RPMI7951 (cell line): ENCODE measurements at places on chromosomes 6 and 20.
A peak's percentile ranks its signal among the peaks of the same experiment; 100 is the strongest.

DNA sequence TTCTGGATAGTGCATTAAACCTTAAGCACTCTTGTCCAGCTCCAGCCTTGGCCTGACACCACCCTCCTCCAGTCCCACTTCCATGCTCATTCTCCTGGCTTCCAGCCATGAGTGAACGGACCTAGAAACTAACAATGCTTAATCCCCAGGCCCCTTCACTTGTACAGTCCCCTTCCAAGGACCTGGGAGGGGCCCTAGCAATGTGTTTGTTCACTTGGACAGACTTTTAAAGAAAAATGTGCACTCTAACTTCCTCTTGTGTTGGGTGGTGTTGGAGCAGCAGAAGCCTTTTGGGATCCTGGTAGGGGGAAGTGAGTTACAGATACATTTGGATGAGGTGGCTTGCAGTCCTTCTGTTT, 48.9 kb upstream of the CCN6 start:
- DNase-seq, result no peak

DNA sequence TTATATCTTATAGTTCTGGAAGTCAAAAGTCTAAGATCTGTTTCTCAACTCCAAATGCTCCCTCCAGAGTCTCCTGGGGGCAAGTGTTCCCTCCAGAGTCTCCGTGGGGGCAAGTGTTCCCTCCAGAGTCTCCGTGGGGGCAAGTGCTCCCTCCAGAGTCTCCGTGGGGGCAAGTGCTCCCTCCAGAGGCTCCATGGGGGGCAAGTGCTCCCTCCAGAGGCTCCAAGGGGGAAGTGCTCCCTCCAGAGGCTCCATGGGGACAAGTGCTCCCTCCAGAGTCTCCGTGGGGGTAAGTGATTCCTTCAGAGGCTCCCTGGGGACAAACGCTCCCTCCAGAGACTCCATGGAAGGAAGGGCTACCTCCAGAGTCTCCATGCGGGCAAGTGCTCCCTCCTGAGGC, 34.0 kb upstream of the THBS2 start:
- no peak for DNase-seq

- DNase-seq, result no peak
Measured at GRCh38 chr20:63226042-63226943, 9.4 kb upstream of the BIRC7 start.

DNA sequence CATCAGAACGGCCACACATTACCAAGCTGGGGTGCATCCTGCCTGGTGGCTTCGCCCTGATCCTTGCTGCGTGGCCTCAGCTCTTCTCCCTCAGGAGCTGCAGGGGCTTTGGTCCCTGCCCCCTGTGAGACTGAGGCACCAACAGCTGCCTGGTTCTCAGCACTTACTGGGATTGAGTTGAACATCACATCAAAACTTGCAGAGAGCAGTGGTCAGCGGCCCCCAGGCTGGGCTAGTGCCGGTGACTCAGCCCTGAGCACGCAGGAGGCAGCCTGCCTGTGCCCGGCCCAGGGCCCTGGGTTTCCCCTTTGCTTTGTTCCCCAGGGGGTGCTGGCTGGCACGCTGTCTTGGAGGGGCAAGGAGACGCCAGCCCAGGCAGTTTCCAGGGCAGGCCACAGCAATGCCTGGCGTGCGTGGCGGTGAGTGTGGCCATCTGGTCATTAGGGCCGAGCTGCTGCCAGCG, 63.3 kb downstream of the DLL1 start:
- DNase-seq, result peak; percentile 93

- DNase-seq, result no peak
Measured at GRCh38 chr20:11103866-11104265, 430.1 kb upstream of the JAG1 start.

DNA sequence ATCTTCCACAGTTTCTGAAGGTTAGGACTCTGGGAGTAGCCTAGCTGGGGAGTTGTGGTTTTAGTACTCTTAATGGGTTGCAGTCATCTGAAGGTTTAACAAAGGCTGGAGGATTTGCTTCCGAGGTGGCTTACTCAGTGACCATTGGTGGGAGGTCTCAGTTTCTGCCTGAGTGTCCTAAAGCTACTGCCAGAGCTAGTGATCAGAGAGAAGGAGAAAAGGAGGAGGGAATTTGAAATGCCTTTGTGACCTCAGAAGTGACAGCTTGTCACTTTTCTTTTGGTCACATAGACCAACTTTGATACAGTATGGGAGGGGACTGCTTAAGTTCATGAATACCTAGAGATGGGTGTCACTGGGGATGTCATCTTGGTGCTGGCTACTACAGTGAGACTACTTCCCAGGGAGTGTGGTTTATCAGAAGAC, 41.3 kb downstream of the NCOA3 start:
- peak; percentile 66 for DNase-seq

DNA sequence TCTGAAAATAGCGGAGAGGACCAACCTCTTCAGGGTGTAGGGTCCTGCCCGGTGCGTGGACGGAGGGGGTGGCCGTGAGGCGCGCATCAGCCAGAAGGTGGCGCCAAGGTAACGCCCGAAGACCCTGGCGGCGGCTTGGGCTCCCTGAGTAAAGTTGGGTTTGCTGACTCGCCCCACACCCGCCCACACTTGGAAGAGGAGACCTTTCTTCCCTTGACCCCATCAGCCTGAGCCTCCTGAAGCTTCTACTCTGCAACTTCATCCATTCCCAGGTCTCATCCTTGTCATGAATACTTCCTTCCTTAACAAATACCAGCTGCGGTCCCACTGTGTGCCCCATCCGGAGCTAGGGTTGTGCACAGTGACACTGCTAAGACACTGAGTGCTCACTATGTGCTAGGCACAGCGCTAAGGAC, 14.6 kb downstream of the CD40 start:
- peak; percentile 60 for DNase-seq
